ENCODE measurements at places on chromosomes 3 and 15.

DNA sequence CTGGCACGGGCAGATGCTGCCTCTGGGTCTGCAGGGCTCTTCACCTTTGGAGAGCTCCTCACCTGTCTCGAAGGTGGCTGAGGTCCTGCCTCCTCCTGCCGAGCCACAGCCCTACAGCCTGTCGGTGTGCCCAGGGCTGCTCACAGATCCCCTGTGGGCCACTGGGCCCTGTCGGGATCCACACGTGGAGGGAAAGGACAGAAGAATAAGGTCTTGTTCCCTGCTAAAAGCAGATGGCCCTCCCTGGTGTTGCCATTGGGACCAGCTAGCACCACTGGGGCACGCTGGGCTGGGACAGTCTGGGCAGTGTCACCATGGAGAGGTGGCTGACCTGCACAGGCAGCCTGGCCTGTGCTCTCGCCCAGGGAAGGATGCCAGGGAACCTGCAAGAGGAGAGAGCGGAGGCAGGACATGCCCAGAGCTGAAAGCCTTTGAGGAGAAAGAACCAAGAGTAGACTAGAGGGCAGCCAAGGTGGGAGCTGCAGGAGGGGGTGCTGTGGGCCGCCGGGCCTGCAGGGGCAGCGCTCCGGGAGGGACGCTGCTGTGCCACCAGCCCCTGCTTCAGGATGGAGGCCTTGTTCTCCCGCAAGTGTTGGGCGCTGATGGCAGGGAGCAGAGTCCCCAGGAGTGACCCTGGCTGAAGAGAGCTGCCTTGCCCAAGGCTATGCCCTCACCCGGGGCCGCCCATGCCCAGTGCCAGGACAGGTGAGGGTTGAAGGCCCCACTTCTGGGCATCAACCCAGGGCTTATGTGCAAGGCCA is 210.2 kb downstream of the XXYLT1 start:
- DNase-seq, result no peak

DNA sequence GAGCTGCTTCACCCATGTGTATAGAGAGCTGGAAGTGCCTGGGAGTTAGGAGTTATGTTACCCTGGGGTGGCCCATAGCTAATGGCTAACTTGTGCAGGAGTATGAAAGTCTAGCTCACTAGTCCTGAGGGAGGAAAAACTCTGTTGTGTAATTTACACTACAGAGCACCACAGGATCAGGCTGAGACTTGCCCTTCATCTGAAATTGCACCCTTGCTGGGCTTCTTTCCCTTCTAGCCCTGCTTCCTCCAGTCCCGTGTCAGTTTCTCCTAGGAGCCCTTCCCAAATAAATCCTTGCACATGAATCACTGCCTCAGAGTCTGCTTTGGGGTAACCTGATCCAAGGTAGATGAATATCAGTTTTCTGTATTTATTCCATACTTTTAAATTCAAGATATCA is 40.0 kb downstream of the CTXND1 start:
- no peak for DNase-seq

- DNase-seq, result no peak
Observed at GRCh38 chr15:63339006-63339766, 42.5 kb downstream of the CA12 start.

DNA sequence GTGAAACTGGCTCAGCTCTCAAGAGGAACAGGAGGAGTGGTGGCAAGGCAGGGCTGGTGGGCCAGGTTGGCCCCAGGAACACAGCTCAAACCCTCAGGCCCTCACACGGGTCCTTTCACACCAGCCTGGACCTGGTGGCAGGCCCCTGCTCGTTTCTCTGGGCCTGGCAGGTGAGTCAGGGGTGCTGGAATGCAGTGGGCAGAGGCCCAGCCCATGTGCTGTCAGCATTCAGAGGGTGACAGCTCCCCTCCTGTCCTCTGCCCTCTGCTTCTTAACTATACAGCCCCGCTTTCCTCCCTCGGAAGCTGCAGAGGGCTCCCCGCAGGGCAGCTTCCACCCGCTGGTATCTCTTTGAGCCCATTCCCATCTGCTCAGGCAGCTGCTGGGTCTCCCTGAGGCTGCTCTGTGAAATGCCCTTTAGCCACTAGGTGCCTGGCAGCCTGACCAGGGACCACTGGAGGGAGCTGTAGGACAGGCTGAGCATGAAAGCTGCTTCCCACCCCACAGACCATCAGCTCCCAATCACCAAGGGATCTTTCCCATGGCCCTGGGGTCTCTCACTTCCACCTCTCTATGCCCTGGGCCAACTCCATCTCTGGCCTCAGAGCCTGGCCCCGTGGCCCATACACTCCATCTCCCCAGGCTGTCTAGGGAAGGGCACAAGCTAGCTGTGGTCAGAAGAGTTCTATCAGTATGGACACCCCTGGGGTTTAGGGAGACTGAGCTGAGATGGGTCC is 24.8 kb downstream of the SHF start:
- DNase-seq, result peak; percentile 59

DNA sequence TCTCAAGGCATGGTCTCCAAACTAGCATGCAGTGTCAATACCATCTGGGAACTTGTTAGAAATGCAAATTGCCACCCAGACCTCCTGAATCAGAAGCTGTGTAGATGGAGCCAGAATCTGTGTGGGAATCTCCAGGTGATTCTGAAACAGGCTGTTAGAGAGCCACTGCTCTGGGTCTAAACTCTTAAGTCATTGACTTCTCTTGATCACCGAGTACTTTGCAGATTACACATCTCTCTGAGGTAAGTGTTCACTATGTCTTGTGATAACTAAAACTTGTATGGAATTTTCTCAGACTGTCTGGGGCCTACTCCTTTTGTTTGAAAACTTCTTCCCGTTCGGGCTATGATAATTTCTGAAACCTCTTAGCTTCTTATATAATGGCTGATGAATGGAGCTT is 315.6 kb downstream of the EDEM1 start:
- DNase-seq, result no peak

GRCh38 chr3:189355481-189356201 is 183.9 kb downstream of the TPRG1 start:
- DNase-seq, result no peak

Measured in CMK (cell line).